ENCODE measurements at places on chromosomes 3 and 15.

GRCh38 chr15:67130166-67130565 is 64.8 kb downstream of the SMAD3 start:
- DNase-seq = no peak

- DNase-seq = no peak
Measured at GRCh38 chr15:69666921-69667811, 214.5 kb downstream of the RPLP1 start.

DNA sequence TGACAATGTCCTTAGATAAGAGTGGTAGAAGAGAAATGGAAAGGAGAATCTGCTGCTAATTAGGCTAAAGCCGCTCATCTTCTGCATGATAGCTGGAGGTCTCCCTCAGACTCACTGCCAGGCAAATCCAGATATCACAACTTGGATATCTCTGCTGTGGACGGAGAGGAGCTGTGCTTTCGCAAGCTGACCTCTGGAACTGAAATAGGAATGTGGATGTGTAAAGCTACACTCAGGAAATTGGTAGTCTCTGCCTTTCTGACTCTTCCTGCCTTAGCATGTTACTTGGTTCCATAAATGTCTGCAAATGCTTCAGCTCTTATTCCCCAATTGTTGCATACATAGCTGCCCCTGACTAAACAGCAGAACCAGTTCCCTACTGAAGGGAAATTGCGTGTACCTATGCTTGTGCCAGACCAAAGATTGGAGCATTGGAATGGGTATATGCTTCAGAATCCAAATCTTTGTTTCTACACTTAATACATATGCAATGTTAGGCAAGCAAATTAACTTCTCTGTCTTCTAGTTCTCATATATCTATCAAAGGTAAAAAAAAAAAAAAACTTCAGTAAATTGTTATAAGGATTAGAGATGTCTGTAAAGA is 74.7 kb upstream of the ROBO2 start:
- no peak for DNase-seq

DNA sequence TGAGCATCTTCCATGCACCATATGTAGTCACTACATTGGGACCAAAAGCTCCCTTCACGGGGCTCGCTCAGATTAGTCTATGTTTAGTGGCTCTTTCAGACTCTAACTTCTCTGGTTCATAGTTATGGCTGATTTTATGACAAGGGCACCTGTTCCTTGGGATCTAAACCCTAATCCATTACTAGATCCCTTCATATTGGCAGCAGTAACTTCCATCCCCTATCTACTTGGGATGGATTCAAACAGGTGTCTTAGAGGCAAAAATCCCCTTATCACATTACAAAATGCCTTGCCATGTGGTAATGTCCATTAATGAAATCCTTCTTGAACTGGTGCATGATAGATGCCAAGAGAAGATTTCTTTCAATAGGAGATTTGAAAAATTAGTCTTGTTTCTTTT is 96.7 kb upstream of the TP63 start:
- DNase-seq = no peak

DNA sequence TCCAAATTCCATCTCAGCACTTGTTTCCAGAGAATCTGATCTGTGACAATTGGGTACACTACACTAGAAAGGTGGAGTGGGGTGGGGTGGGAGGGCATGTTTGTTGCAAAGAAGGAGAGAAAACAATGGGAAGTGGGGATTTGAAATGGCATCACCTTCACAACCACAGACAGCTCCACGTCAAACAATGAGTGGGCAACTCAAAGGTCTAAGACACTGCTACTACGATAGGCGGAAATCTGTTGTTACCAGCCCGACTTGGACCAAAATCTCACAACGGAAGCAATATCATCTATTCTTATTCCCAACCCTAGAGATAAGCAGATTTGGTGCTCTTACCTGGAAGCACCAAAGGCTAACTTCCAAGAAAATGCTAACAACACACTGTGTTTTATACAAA is 3.3 kb downstream of the CYP19A1 start:
- DNase-seq = no peak

GRCh38 chr15:77494964-77495363 is 74.3 kb downstream of the HMG20A start:
- no peak for DNase-seq

DNA sequence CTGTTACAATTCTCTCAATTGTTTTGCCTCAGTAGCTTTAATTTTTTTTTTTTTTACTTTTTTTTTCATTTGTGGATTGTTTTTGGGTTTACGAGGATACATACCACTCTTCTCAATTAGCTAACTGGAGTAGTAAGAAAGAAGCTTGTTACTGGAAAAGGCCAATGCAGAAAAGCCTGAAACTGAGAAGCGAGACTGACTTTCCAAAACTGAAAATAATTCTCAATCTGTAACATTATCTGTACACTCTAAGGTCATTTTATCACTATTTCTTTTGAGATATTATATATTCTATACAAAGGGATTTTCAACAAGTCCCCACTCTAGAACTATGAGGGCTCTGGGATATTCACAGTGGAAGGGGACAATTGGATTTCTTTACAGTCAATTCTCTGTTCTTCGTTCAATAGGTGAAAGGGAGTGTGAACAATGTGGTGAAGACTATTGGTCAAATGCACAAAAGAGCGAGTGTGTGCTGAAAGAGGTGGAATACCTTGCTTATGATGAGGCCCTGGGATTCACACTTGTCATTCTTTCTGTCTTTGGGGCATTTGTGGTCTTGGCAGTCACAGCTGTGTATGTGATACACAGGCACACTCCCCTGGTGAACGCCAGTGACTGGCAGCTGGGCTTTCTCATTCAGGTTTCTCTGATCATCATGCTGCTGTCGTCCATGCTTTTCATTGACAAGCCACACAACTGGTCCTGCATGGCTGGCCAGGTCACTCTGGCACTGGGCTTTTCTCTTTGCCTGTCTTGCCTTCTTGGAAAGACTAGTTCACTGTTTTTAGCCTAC is 83.9 kb upstream of the KCNAB1 start:
- DNase-seq = no peak

DNA sequence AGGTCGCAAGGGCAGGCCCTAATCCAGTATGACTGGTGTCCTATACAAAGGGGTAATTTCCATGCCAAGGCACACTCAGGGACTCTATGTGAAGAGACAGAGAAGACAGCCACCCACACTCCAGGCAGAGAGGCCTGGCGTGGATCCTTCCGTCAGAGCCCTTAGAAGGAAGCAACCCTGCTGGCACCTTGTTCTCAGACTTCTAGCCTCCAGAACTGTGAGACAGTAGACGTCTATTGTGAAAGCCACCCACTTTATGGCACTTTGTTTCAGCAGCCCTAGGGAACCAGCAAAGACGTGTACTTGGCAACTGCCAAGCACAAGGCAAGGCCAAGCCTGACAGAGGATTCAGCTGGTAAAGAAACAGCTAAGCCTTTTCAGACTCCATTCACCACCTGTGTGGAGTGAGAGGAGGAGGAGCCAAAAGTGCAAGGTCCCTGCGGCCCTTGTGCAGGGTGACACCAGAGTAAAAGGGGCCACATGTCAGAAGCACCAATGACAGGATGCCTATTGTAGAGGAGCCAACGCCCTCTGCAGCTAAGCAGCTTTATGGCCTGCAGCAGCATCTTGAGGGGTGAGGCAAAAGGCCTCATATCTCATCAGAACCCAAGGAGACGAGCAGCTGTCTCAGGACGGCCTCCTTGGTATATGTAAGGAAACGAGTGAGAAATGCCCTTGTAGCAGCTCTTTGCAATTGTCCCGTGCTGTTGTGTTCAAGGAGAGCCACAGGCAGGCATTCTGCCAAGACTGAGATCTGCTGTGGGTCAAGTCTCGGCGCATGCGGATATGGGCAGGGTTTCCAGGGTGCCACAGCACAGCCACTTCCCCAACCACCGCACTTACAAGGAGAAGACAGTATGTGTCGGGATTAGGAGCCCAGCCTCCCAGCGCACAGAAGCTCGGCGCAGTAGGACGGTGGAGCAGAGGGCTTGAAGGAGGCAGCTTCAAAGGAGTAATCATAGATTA is 121.5 kb upstream of the LIPC start:
- no peak for DNase-seq

- no peak for DNase-seq
Measured at GRCh38 chr3:113271189-113271588, 59.8 kb downstream of the BOC start.

- DNase-seq = no peak
Measured at GRCh38 chr3:26558257-26558656, 64.3 kb upstream of the LRRC3B start.

DNA sequence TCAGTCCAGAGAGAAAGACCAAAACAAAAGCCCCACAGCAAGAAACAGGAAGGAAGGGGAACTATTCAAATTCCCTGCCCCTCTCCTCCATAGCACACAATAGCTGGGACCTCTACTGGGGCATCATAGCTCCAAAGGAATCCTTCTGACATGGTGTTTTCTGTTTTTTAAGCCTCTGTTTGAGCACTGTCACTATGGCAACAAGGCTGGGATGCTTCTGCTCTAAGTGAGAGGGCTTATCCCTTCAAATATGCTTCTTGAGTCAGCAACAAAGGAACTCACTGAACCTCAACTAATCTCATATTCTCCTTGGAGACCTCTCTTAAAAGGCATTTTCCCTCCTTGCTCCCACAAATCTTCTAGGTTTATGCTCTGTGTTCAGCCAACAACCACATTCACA is 40.5 kb downstream of the MYLK start:
- no peak for DNase-seq

DNA sequence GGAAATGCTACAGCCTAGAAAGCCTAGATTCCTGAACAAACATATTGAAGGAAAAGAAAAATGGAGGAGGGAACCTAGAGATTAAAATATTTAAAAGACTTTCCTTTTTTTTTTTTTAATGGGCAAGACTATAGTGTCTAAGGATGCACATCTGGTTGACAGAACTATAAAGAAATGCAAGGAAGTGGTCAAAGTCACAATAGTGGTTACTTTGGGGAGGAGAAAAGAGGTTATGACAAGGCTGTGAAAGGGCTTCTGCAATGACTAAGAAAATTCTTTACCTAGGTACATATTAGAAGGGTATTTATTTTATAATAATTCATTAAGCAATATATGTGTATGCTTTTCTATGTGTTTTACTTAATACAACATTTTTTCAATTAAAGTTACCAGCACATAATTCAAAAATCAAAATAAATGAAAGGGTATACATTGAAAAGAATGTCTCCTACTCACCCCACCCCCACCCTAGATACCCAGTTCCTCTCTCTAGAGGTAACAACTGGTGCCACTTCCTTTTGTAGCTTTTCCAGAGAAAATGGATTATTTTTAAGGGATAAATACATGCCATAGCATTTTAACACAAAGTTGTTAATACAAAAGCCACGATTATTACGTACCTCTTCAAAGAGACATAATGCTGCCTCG is 70.1 kb downstream of the HERC1 start:
- DNase-seq = no peak

- DNase-seq = peak; percentile 28
Measured at GRCh38 chr3:177358091-177358976, 161.1 kb upstream of the TBL1XR1 start.

All from stimulated activated CD4-positive, alpha-beta T cell treated with anti-CD3 and anti-CD28 coated beads, TNF-alpha, amount 100 ng/mL, for 4 hours (primary cell).